AML-193 (cell line): ENCODE measurements at places on chromosomes 5 and 9.

- DNase-seq, result peak; percentile 54
These were observed 61.4 kb downstream of the UGCG start for GRCh38 chr9:111957856-111958631.

DNA sequence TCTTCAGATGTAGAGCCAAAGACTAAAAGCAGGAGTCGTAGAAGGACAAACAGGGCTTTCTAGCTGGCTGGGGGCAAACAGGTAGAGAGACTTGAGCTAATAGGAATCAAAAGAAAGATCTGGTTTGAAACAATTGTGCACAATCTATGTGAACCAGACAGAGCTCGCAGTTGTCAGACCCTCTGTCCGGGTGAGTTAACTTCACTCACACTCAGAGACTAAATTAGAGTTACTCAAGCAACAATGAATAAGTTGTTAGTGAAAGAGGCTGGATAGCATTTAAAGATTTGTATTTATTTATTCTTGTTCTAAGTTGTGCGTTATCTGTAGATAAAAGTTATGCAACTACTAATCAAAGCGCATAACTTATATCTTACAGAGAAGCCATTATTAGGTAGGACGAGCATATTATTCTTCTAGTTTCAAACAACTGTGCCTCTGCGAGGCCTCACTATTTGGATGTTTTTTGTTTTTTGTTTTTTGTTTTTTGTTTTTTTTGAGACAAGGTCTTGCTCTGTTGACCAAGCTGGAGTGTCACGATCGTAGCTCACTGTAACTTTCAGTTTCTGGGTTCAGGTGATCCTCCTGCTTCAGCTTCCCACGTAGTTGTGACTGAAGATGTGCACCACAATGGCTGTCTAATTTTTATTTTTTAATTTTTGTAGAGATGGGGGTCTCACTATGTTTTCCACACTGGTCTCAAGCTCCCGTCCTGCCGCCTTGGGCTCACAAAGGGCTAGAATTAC, 13.2 kb upstream of the LNPEP start:
- no peak for DNase-seq

- DNase-seq, result peak; percentile 94
These were observed 1.7 kb upstream of the ARRDC3 start for GRCh38 chr5:91384671-91385430.

- DNase-seq, result no peak
These were observed 40.7 kb downstream of the TLR4 start for GRCh38 chr9:117744856-117745389.

GRCh38 chr5:23139338-23140171, 286.4 kb upstream of the CDH12 start:
- DNase-seq, result peak; percentile 9

DNA sequence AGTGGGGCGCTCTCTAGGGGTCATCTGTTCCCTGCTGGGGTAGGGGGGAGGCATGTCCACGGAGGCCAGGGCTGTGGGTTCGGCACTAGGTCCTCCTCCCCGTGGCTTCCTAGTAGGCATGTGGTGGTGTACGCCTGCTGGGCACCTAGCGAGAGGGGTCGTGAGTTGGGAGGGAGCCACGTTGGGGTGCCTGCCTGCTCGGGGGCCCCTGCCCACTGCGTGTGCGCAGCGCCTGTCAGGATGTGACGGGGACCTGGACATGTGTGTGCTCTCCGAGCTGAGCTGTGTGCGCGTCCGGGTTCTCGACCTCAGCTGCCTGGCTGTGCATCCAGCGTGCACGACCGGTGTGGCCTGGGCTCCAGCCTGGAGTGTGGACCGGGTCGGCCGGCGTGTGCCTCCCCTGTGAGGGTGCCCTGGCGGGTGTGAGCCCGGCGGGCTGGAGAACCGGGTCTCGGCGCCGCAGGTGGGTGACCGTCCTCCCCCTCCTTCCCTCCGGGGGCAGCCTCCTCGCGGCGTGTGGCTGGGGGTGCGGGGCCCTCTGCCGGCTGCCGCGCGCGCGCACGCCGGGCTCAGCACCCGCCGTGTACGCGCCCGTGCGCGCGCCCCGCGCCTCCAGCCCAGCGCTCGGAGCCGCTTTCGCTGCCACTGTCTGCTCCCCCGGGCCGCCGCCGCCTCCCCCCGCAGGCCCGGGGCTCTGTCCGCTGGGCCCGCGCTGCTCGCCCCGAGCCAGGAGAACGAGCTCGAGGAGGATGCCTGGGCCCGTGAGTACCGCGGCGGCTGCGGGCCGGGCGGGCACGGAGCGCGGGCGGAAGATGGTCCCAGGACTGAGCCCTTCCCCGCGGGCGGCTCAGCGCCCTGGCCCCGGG, at the start of gene PRR7:
Gene PRR7, plus strand, starts transcription at position 615 of the 866 bp plus-strand sequence. CDS start 8,254 bp downstream, outside the sequence.
- peak; percentile 46 for DNase-seq
